ENCODE measurements at places on chromosomes 1 and 21.

- DNase-seq: peak; percentile 91
Observed at GRCh38 chr1:156896490-156897033, 3.0 kb downstream of the PEAR1 start.

GRCh38 chr1:7042322-7043190 is 257.3 kb downstream of the CAMTA1 start:
- DNase-seq: peak; percentile 48

- DNase-seq: no peak
Observed at GRCh38 chr1:109931911-109932636, 21.4 kb downstream of the CSF1 start.

DNA sequence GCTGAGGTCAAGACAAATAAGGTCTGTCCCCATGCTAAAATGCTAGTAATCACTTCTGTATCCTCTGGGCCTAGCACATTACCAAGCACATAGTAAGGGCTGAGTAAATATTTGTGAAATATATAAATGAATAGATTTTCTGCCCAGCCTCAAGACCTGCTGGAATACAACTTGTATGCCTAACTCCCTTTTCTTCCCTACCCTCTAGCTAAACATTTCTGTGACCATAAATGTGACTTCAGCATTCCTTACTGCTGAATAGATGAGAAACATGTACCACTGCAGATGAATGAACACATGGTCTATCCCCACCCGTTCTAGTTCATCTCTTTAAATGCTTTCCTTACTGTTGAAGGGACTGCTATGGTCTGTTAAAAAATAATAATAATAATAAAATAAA is 209.0 kb upstream of the HOOK1 start:
- no peak for DNase-seq

DNA sequence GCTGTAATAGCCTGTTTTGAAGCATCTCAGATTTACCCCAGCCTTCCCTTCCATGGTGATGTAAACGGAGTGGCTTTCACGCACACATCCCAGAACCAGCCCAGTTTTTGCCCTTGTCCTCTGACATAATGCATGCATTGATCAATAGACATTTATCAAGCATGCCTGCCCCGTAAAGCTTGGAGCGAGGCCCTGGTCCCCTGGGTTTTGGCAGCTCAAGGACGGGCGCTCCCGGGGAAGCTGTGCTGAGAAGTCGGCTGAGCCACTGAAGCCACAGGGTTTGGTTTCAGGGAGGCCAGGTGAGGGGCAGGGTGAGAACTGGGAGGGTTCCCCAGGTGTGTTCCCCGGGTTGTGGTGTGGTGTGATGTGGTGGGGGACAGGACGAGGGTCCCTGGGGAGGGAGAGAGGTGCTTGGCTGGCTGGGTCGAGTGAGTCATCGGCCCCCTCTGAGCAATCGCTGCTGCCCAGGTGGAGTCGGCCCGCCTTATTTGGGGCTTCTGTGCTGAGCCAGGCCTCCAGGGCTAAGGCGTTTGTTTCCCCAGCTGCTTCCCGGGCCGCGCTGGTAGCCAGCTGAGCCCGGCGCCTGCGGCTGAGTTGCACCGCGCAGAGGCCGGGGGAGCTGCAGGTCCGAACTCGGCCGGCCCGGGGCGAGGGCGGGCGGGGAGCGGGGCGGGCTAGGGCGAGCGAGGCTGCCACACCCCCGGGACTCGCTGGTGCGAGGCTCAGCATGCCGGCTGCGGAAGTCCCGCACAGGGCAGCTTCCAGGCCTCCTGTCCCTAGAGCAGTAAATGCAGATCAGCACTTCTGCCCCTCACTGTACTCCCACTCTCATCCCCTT is 23.6 kb downstream of the ATP2B4 start:
- DNase-seq: peak; percentile 45

DNA sequence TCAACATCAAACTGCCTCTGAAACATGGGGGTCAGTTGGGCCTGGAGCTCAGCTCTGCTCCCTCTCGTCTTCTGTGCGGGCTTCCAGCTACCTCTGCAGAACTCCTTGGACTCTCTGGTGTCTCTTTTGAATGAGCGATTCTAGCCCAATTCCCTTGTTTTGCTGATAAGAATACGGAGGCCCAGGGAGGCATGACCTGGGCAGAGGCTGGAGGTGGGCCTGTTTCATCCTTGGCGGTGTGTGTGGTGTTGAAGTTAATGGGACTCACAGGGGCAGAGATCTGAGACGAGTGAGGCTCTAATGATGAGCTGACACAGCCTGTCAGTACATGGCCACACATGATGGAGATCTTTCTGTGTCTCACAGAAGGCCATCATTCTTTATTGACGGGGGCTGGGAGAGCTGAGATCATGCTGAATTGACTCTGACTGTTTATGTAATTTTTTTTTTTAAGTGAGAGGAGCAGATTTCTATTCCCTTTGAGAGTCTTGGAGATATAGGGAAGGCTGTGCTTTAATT is 134.5 kb downstream of the URB2 start:
- no peak for DNase-seq

DNA sequence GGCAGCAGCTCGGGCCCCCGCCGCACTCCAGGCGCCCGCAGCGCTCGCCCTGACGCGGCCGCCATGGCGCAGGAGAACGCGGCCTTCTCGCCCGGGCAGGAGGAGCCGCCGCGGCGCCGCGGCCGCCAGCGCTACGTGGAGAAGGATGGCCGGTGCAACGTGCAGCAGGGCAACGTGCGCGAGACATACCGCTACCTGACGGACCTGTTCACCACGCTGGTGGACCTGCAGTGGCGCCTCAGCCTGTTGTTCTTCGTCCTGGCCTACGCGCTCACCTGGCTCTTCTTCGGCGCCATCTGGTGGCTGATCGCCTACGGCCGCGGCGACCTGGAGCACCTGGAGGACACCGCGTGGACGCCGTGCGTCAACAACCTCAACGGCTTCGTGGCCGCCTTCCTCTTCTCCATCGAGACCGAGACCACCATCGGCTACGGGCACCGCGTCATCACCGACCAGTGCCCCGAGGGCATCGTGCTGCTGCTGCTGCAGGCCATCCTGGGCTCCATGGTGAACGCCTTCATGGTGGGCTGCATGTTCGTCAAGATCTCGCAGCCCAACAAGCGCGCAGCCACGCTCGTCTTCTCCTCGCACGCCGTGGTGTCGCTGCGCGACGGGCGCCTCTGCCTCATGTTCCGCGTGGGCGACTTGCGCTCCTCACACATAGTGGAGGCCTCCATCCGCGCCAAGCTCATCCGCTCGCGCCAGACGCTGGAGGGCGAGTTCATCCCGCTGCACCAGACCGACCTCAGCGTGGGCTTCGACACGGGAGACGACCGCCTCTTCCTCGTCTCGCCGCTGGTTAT is 2.8 kb downstream of the KCNJ9 start:
- peak; percentile 17 for DNase-seq

GRCh38 chr1:35452106-35452774 is 105.0 kb downstream of the KIAA0319L start:
- DNase-seq: peak; percentile 82

- DNase-seq: peak; percentile 95
Observed at GRCh38 chr1:235990330-235990795, 74.5 kb downstream of the NID1 start.

GRCh38 chr1:59687081-59687480 is 127.7 kb upstream of the HOOK1 start:
- DNase-seq: no peak

- DNase-seq: no peak
Observed at GRCh38 chr1:206788487-206789050, 16.3 kb upstream of the IL10 start.

DNA sequence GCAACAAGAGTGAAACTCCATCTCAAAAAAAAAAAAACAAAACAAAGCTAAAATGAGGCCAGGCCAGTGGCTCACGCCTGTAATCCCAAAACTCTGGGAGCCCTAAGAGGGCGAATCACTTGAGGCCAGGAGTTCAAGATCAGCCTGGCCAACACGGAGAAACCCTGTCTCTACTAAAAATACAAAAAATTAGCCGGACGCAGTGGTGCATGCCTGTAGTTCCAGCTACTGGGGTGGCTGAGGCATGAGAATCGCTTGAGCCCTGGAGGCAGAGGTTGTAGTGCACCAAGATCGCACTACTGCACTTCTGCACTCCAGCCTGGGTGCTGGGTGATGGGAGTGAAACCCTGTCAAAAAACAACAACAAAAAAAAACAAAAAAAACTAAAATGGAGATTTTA is 191.2 kb upstream of the SGIP1 start:
- DNase-seq: no peak

- DNase-seq: no peak
Observed at GRCh38 chr1:22163564-22163963, 20.7 kb upstream of the WNT4 start.

- peak; percentile 21 for DNase-seq
Observed at GRCh38 chr1:94951046-94951445, 24.1 kb upstream of the CNN3 start.

GRCh38 chr1:55272994-55273393 is 57.8 kb upstream of the USP24 start:
- DNase-seq: no peak

GRCh38 chr1:4224684-4225467 is 324.8 kb upstream of the C1orf174 start:
- DNase-seq: no peak

DNA sequence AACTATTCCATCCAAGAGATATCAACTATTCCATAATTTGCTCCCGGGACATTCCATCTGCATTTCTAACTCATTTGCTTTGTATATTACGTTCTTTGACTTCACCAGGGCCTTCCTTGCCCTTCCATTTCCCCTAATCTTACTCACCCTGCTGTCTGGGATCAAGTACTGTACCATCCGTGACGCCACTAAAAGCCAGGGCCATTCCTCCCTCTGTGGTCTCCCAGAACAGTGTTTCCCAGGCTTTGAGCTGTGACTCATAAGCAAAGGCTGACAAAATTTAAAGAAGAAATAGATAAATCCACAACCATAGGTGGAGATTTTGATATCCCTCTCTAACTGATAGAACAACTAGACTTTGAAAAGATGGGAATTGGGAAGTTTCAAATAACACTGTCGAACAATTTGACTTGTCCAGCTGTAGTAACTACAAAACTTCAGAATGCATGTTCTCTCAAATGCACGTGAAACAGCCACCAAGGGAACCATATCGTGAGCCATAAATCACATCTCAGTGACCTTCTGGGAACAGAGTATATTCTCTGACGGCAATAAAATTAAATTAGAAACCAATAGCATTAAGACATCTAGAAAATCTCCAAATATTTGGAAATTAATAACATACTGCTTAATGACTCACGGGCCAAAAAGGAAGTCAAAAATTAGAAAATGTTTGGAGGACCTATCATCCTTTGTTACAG is 501.0 kb downstream of the SETD4 start:
- peak; percentile 99 for DNase-seq

- no peak for DNase-seq
Observed at GRCh38 chr1:54347955-54348699, 58.1 kb downstream of the SSBP3 start.

- DNase-seq: no peak
Observed at GRCh38 chr1:57300186-57300585, 123.7 kb downstream of the DAB1 start.

- no peak for DNase-seq
Observed at GRCh38 chr21:42031816-42032215, 21.7 kb upstream of the ZBTB21 start.

GRCh38 chr1:45470306-45470798 is 20.6 kb downstream of the TESK2 start:
- DNase-seq: no peak

- peak; percentile 49 for DNase-seq
Observed at GRCh38 chr1:235511470-235512240, 7.4 kb upstream of the B3GALNT2 start.

DNA sequence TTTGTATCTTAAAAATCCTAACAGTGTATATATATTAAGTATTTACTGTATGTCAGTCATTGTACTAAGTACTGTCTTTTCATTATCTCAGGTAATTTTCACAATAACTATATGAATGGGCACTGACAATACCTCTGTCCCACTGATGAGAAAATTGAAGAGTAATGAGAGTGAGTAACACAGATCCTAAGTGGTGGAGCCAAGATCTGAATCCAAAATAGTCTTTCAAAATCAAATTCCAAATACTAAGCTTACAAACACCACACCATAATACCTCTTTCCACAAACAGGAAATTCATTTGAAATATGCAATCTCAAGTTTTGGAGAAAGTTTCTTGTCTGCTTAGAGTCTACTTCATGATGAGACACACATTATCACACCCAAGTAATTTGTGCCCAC is 105.9 kb upstream of the EDEM3 start:
- no peak for DNase-seq

DNA sequence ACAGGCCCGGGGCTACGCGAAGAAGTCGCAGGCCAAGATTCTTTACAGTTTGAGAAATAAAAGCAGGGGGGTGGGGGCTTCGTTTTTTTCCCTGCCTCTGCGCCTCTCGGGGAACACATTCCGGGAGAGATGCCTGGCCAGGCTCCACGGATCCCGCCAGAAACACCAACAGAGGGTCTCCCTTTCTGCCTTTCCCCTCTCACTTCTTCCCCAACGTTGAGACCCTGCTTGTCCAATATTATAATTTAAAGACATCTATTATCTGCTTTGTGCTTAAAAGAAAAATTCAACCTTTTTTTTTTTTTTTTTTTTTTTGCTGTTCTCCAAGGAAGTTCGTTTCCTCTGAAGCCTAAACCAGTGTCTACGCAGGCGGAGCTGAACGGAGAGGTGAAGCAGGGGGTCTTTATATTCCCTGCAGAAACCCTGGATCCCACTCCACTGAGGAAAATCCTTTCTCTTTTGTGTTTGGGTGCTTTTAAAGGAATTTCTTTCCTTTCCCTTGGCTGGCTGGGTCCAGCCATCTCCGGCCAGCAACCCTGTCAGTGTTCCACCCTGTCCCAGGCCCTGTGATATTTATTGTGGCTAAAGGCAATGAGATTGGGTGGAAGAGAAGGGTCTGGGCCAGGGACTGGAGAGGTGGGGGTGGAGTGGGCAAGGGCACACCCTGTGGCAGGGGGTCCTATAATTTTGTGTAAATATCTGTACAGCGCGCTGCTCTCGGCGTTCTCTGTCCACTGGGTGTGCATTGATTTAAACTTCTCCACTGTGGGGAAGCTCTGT is 2.2 kb downstream of the FOXD2 start:
- DNase-seq: no peak

DNA sequence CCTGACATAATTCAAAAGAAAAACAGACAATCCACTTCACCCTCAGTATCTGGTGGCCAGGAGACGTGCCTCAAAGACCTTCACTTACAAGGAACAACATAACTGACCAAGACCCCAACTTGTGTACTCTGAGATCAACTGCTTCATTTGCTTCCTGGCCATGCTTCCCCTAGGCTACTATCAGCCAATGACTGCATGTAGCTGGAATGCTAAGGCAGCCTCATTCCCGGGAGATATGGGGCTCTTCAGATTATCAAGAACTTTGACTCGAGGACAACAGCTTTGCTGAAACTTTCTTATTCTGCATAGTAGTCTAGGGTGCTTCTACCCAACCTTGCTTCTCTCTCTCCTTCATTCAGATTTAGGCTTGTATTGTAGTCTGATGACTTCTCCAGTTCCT is 11.7 kb upstream of the UCK2 start:
- DNase-seq: no peak
